ENCODE measurements at places on chromosomes 4 and X.

DNA sequence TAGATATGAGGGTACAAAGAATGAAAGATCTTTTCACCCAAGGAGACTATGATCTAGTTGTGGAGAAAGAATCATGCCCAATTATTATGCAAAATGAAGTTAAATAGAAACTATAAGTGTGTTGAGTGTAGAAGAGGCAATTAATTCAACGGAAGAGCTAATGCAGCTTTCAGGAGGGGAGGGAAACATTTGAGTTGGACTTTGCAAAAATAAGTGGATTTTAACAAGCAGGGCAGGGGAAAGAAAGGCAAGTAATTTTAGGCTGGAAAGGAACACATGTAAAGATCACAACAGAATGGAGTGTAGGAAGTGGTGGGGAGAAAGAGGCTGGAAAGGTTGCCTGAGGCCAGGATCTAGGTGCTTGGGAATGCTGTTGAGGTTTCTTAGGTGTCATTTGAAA, 44.1 kb downstream of the KLHL15 start:
- no peak for DNase-seq

- no peak for DNase-seq
These were observed 41.6 kb downstream of the TRPC5OS start for GRCh38 chrX:111917591-111917990.

GRCh38 chr4:166491635-166492034, 618.6 kb downstream of the TLL1 start:
- no peak for DNase-seq

DNA sequence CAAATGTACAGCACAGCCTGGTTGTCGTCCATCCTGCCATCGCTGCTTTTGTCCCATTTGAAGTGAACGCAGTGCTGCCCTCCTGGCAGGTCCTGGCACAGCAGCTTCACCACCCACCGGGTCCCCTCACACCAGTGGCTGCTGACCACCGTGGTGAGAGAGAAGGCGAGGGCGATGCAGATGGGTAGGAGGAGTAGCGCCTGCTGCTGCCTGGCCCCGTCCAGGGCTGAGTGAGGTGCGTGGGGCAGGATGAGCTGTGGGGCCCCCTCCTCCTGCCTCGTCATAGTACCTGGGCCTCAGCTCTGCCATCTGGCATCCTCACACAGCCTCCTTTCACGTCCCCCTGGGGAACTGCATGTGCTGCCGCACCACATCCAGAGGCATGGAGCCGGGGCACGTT, 1.8 kb downstream of the DCAF8L2 start:
- no peak for DNase-seq

- no peak for DNase-seq
These were observed 24.8 kb upstream of the CYBB start for GRCh38 chrX:37755025-37755424.

Measured in activated CD4-positive, alpha-beta T cell treated with anti-CD3 and anti-CD28 coated beads, Interleukin-2, amount 50 U/mL, for 24 hours (primary cell).